ENCODE measurements at places on chromosomes 2 and 18.

DNA sequence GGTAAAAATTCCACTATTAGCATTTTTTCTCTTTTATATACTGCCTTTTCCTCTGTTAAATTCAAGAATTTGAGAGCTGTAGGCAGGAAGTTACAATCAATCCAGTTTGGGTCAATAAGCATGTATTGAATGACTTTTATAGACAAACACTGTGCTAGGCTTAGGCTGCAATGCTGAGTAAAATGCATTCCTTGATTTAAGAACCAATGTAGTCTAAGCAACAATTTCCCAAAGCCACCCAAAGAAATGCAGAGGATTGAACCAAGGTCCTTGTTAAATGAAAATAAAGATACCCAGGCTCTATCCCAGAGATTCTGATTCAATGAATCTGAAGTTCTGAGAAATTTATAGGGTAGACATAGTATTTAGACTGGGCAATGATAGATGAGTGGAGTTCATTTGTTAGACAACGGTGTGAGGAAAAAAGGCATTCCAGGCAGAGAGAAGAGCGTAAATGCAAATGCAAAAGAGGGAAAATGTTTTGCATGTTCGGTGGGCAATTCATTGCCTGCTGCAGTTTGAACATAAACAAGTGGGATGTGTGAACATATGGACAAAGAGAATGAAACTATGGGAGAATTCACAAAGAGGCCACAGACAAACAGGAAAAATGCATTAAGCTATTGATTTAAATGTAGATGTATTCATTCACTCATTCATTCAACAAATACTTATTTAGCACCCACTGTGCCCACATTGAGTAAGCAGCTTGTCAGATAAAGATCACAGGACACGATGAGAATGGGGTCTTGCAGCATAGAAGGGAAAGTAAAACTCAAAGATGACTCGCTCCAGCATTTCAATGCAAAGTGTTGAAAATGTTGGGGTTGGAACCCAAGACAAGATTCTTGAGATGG, 107.1 kb downstream of the EVA1A start:
- DNase-seq = no peak

DNA sequence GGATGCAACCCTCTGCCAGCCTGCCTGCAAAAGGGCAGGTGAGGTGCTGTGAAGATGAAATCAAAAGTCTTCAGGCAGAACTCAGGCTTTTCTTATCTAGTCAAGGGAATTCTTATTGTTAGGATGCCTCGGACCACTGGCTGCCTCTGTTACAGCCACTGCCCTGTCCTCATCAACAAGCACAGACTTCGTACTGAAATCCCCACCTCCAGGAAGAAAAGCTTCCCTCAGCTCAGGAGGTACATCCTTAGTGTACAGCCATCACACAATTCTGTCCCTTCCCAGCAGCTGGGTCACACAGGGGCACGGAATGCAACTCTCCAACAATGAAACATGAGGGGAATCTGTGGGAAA, 10.1 kb upstream of the RNU4ATAC start:
- no peak for DNase-seq

DNA sequence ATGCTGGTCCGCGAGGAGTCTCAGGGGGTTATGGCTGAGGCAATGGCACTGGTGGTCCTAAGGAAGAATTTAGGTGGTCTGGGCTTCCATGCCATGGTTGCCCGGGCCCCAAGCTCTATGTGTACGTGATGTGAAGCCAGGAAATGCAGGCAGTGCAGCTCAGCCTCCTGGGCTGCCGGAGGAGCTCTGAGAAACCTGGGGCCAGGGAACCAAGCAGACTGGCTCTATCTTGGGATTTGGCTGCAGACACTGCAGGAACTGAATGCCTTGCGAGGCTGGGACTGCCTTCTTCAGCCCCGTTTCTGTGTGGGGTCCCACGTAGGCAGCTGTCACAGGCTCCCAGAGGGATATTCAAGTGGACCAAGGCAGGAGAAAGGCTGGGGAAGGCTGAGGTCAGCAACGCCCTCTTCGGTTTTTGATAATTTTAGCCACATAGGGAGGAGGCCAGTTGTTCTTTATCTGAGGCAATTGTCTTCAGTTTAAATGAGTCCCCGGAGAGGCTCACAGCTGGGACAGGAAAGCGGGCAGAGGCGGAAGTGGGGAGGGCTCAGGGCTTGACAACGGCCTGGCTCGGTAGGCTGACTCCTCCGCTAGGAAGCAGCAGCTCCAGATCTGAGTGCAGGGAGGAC, 77.7 kb downstream of the RHOB start:
- no peak for DNase-seq

DNA sequence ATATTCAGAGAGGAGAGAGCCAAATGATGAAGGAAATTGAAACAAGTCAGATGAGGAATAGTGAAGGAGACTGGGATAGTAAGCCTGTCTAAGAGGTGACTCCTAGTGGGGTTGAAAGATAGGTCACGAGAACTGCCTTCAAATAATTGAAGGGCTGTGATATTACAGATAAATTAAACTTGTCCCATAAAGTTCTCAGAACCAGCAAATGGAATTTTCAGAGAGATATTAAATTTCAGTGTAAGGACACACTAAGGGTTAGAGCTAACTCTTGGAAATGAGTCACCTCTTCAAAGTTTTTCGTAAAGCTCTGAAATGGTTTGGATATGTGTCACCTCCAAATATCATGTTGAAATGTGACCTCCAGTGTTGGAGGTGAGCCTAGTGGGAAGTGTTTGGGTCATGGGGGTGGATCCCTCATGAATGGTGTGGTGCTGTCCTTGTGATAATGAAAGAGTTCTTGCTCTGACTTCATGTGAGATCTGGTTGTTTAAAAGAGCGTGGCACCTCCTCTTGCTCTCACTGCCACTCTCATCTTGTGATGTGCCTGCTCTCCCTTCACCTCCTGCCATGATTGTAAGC, 87.3 kb downstream of the BABAM2 start:
- DNase-seq = no peak

DNA sequence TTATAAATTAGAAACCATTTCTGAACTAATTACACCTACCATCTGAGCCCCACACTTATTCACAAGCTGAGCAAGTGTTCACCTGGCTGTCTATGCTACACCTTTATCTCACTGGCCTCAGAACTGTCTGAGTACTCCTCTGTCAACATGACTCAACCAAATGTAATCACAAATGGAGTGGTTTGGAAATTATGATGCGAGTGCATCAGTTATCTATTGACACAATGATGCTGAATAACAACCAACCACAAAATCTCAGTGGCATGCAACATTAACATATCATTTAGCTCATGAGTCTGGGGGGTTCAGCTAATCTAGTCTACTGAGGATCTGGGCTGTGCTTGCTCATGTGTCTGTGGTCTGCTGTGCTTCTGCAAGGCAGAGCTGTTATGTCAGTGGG, 184.2 kb upstream of the NXPH2 start:
- no peak for DNase-seq

DNA sequence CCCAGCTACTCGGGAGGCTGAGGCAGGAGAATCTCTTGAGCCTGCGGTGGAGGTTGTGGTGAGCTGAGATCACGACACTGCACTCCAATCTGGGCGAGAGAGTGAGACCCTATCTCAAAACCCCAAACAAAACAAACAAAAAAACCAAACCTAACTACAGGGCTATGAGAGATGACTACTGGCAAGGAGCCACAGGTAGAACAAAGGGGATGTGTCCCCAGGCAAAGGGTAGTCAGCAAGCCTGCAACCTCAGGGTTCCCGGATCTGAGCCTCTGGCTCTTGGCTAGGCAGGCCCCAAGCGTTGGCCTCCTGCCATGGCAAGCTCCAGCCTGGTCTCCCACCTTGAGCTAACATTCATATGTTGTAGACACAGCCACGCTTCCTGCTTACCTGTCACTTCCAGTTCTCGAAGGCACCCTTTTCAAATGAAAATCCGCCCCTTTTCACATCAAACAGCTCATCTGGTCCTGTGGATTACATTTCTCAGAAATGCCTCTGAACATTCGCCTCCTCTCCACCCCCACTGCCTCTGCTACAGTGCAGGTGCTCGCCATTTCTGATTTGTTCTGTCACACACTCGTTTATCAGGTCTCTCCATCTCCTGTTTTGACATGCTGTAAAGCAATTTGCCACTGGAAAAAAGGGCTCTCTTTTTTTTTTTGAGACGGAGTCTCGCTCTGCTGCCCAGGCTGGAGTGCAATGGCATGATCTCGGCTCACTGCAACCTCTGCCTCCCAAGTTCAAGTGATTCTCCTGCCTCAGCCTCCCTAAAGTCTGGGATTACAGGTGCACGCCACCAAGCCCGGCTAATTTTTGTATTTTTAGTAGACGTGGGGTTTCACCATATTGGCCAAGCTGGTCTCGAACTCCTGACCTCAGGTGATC, 13.1 kb upstream of the ACTR3 start:
- no peak for DNase-seq

- DNase-seq = no peak
These were observed 32.0 kb downstream of the ANKMY1 start for GRCh38 chr2:240525802-240526201.

GRCh38 chr2:138760676-138761075, 19.5 kb downstream of the NXPH2 start:
- DNase-seq = no peak

DNA sequence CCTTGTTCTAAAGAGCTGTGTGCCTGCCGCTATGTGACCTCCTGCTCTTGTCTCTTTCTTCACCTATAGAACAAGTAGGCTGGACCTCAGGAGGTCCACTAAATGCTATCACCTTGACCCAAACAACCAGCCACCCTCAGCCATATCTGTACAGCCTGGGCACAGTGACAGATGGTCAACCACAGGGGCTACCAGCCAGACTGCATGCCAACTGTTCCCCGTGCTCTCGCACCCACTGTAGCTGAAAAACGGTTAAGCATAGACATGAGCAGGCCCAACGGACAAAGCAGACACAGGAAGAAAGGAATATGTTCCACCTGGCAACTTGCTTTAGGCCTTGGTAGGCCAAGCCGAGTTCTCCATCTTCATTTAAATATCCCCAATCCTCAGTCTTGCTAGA, 43.2 kb upstream of the ACAA2 start:
- no peak for DNase-seq

DNA sequence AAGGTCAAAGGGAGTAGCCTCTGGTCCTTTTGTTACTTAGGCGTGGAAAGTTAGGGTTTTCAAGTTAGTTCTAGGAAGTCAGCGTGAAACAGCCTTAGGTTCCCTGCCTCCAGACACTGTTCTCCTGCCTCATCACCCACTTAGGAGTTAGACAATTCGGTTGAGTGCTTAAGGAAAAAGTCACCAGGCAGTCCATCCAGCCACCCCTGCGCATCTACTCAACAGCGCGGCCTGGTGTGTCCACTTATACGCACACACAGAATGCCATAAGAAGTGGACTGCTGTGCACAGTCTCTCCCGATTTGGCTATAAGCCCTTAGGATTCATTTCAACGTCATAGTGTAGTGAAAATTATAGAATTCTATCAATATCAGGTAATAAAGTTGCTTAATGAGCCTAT, 470.8 kb upstream of the TNP1 start:
- DNase-seq = no peak

GRCh38 chr2:49831698-49832367, 677.5 kb upstream of the FSHR start:
- DNase-seq = no peak

- DNase-seq = no peak
These were observed 47.8 kb downstream of the SLC4A3 start for GRCh38 chr2:219675221-219675620.

- no peak for DNase-seq
These were observed 298.8 kb downstream of the SP3 start for GRCh38 chr2:173666171-173666888.

DNA sequence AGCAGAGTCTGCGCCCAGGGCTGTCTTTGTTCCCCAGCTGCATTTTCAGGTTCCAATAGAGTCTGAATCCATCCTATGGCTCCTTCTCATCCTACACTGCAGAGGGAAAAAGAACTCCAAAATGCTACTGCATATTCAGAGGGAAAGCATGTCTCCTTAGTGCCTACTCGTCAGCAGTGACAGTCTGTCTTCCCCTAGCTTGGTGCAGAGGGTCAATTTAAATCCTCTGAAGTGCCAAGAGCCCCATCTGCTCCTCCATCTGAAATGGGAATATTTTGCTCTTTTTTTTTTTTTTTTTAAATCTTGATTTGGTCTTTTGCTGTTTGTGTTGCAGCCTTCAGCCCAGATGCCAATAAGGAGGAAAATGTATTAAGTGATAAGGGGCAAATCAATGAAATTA, 199.3 kb downstream of the RNF144A start:
- no peak for DNase-seq

All from left lobe of liver (tissue), 2 donors.